ENCODE measurements at places on chromosomes 13 and 19. TPM values are rescaled to one million over a fixed set of nuclear protein-coding genes. Genes with fewer than 3 reads are reported as not detected.

- no peak for DNase-seq
Observed at GRCh38 chr13:100068133-100068931, 20.6 kb upstream of the PCCA start.

DNA sequence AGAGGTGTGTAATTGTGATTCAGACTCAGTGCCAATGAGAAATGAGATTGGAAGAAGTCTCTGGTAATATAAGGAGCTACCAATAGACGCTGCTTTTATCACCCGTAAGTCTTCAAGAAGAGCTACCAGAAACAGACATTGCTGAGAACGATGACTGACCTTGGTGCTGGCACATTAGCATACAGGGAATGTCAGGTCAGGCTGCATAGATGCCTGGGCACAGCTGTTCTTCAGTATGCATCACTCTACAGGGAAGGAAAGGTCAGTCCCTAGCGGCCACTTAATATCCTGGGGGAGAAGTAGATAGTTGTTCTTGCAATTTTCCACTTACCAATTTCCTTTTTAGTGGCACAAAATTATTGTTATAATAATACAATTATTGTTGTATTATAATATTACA is 380.4 kb downstream of the PCDH9 start:
- no peak for DNase-seq

DNA sequence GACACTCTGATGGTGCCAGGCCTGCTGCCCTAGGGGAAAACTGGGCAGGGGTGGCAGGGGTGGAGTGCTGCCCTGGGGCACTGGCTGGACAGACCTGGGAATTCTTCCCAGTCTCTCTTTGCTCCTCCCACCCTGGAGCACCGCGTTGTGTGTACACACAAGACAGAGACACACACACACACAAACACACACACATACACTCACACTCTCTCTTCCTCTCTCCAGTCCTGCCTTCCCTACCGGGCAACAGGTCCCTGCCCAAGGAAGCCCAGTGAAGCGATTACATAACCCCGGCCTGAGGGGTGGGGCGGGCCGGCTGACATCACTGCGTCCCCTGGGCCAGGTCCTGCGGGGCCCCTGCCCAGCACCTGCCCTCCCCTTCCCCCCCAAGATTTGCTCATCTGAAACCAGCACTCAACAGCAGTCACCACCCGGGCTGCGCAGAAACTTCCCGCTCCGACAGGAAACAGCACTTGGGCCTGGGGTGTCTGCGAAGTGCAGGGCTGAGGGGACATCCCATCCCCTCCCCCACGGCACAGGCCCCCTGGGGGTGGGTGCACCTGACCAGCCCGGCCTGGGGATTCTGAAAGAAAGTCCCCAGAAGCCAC is 1.2 kb downstream of the MKNK2 start:
- DNase-seq: no peak

DNA sequence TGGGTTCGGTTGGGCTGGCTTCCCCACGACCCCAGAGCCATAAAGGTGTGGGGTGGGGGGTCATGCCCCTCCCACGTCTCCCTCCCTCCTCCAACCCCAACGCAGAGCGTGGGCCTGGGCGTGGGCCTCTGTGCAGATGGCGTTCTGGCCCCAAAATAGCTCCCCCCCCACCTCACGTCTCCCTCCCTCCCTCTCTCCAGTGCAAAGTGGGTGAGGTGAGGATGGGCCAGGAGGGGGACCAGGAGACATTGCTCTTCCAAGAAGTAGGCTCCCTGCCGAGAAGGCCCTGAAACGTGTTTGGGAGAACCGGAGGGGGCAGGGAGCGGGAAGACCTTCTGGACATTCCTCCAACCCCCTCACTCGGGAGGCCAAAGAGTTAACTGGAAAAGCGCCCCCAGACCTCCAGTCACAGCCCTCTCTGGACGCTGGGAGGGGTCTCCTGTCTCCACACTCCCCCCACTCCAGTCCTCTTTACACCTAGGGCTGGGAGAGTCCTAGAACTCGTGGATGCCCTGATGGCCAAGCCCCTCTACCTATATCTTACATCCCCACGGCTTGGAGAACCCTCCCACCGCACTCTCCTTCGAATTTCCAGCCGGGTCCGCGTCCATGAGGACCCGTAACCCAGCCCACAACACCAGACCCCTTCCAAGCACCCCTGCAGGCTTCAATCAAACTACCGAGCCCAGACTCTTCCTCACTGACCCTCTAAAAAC is 855 bp downstream of the UNC13A start:
- no peak for DNase-seq

- DNase-seq: no peak
Observed at GRCh38 chr13:113553511-113554332, 30.8 kb upstream of the TFDP1 start.

DNA sequence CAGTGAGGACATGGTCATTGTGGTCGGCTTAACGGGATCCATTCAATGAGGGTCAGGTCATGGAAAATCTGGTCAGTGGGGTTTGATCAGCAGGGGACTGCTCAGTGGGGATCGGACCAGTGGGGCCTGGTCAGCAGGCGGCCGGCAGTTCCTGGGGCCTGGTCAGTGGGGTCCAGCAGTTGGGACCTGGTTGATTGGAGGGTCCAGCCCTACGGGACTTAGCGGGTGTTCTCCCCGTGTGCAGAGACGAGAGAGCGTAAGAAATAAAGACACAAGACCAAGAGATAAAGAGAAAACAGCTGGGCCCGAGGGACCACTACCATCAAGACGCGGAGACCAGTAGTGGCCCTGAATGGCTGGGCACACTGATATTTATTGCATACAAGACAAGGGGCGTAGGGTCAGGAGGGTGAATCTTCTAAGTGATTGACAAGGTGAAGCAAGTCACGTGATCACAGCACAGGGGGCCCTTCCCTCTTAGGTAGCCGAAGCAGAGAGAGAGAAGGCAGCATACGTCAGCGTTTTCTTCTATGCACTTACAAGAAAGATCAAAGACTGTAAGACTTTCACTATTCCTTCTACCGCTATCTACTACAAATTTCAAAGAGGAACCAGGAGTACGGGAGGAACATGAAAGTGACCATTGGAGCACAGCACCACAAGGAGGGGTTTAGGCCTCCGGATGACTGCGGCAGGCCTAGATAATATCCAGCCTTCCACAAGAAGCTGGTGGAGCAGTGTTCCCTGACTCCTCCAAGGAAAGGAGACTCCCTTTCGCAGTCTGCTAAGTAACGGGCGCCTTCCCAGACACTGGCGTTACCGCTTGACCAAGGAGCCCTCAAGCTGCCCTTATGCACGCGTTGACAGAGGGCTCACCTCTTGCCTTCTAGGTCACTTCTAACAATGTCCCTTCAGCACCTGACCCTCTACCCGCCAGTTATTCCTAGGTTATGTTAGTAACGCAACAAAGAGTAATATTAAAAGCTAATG is 62.1 kb upstream of the TPM4 start:
- DNase-seq: no peak

DNA sequence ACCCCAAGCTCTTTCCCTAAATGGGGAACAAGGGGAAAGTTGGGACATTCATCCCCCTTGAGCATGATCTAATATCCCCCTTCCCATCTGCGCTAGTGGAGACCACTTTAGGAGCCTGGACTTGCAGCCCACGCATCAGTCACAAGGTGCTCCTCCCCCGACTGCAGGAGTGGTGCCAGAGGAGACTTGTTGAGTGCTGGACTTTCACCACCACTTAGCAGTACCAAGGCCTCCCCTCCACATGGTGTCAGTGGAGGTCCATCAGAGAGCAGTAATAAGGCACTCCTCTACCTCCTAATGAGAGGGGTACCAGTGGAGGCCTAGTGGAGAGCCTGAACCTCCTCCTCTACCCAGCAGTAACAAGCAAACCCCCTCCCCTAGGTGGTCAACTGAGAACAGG is 22.5 kb downstream of the CAB39L start:
- no peak for DNase-seq

DNA sequence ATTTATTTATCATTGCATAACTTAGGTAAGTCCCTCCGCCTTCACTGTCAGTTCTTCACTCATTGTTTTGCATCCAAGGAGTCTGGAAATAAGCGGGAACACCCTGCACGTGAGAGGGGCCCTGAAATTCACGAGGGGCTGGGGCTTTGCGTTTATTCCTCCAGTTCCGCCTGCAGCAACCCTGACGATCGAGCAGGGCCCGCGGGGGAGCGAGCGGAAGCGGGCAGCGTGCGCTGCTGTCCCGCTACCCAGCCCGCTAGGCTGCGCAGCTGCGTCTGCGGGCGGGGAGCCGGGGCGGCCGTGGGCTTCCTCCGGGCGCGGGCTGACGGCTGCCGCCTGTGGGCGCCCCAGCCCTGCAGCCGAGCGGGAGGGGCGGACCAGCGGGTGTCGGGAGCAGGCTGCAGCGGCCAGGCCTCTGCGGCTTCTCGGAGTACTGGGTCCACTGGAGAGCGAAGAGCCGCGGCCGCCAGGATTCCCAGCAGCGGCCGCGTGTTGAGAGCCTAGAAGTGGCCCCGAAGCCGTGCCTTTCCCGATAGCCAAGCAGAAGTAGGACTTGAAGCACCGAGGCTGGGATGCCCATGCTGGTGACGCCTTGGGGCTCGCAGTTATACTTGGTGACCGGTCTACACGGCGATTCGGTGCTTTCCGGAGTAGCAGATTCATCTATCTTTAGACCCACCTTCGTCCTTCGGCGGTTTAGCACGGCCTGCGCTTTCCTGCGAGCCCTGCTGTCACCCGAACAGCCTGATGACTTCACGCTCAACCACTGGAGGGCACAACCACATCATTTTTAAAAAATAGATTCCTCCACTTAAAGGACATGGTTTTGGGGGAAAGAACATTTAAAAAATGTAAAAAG is 32.9 kb upstream of the SACS start:
- DNase-seq: no peak

GRCh38 chr13:84865783-84866221 is 933.4 kb downstream of the SLITRK6 start:
- no peak for DNase-seq

GRCh38 chr13:92313382-92313781 is 913.2 kb upstream of the GPC6 start:
- no peak for DNase-seq

- DNase-seq: no peak
Observed at GRCh38 chr13:97267418-97268059, 45.4 kb downstream of the MBNL2 start.

DNA sequence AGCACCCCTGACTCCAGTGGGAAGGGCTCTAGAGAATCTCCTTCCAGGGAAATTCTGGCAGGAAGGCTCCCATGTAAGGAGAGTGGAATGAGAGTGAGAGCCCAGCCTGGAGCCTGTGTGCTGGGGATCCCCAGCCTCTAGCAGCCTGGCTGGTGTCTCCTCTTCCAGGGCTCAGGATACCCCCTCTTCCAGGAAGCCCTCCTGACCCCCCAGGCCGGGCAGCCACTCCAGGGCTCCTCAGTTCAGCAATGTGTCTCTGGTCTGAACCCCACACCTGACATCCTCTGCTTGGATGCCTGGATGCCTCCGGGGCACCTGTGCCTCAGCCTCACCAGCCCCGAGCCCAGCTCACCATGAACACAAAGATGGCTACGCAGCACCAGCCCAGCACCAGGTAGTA is 3.0 kb downstream of the C19orf33 start:
- DNase-seq: no peak

The GPC6 gene
- polyA plus RNA-seq: 23.0 TPM

The SIGLEC5 gene
- polyA plus RNA-seq: not detected

The ITM2B gene
- 299 TPM for polyA plus RNA-seq

The NDUFS7 gene
- polyA plus RNA-seq: 35.5 TPM

The SCN1B gene
- 6.2 TPM for polyA plus RNA-seq

The LIN37 gene
- polyA plus RNA-seq: 8.9 TPM

The IGFL4 gene
- polyA plus RNA-seq: not detected

The ZNF506 gene
- 7.2 TPM for polyA plus RNA-seq
